ENCODE measurements at places on chromosomes 13 and 19. TPM values are rescaled to one million over a fixed set of nuclear protein-coding genes. Genes with fewer than 3 reads are reported as not detected.

The PDE4A gene
- total RNA-seq = 14.3 TPM

The PSG6 gene
- total RNA-seq = not detected

The CD209 gene
- not detected for total RNA-seq

The RASAL3 gene
- 123 TPM for total RNA-seq

The UNC13A gene
- total RNA-seq = 0.04 TPM

The KLF1 gene
- 0.20 TPM for total RNA-seq

The ZNF528 gene
- total RNA-seq = 19.4 TPM

The LIG1 gene
- total RNA-seq = 206 TPM

The ANKLE1 gene
- total RNA-seq = 1.7 TPM

The ZNF607 gene
- total RNA-seq = 6.2 TPM

The IFNL1 gene
- not detected for total RNA-seq

The DKKL1 gene
- total RNA-seq = not detected

The KIR3DL1 gene
- total RNA-seq = not detected

The FAM216B gene
- total RNA-seq = not detected

The PDCD5 gene
- total RNA-seq = 132 TPM

The GJB2 gene
- 5.4 TPM for total RNA-seq

The CYP2A7 gene
- total RNA-seq = not detected

The IRF2BP1 gene
- 19.1 TPM for total RNA-seq

The LMTK3 gene
- 5.1 TPM for total RNA-seq

The SOHLH2 gene
- not detected for total RNA-seq

The TNFRSF19 gene
- 0.10 TPM for total RNA-seq

The CGB1 gene
- not detected for total RNA-seq

The KISS1R gene
- 1.1 TPM for total RNA-seq

The OR4F17 gene
- total RNA-seq = not detected

The IRGC gene
- total RNA-seq = not detected

The SYCN gene
- total RNA-seq = not detected

Measured in activated CD4-positive, alpha-beta T cell treated with anti-CD3 and anti-CD28 coated beads, Interleukin-2, amount 10 ng/mL, durations not matched to agents 7 days and 5 days (primary cell).